ENCODE measurements at places on chromosomes 1 and 21.
A peak's percentile ranks its signal among the peaks of the same experiment; 100 is the strongest.

DNA sequence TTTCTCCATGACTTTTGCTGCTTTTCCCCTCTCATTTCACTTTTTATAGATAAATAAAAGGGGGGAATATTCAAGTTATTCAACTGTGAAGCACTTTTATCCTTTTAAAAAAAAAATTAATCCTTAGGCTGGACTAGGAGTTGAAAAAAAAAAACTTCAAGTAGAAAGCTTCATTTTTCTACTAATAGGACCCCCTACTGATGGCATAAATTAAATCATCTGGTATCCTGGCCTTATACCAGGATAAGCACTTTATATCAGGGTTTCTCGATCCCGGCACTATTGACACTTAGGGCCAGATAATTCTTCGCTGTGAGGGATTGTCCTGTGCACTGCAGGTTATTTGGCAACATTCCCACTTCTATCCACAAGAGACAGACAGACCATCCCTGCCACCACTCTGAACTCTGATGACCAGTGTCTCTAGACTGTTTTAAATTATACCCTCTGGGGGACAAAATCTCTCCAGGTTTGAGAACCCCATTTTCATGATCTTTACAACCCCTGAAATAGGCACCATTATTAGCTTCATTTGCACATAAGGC is 17.6 kb downstream of the USP33 start:
- no peak for DNase-seq

DNA sequence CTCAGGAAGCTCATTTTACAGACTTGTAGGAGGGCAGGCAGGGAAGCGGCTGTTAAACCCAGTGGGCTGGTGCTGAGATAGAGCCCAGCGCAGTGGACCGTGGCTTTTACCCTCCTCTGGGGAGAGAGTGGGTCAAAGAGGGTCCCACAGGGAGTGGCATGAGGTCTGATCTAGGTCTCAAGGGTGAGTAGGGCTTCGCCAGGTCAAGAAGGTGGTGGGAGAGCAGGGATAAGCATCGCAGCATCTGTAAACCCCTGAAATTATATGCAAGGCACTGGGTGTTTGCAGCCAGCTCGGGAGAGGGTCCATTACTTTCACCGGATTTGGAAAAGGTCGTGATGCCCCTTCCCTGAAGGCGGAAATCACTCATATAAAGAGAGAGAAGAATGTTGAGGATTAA is 89.1 kb downstream of the ZSCAN20 start:
- no peak for DNase-seq

DNA sequence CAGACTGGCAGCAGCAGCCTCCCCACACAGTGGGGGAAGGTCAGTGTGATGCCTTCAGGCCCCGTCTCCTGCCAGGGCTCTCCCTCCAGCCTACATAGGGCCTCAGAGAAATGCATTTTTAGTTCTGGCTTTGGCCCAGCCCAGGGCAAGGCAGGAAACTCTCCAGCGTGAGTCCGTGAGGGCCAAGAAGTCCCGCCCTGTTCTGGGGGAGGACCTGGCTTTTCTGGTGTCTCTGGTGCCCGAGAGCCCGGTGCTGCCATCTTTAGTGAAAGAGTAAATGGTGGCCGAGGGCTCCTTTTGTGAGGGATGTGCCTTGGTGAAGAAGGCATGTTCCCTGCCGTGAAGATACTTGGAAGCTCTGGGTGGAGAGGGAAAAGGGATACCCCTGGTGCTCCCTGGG is 14.8 kb upstream of the DIP2A start:
- DNase-seq = no peak

DNA sequence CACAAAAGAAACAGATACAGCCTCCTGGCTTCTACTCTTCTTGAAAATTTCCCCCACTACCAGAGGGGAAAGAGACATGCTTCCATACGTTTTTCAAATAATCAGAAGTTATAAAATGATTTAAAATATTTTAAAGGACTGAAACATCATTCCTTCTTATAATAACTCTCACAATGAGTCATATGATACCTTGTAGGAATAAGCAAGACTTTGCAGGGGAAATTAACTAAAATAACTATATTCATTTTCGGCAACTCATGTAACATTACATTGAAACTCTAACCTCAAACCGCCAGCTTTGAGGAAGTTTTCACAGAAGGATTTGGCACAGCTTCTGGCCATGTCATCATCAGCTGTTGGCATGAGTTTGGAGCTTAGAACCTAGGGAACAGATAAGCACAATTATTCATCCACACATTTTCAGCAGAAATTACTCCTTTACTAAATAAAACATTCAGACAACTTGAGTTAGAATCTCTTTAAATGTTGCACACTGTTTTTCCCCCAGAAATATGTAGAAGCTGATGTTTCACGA is 85.9 kb downstream of the USP24 start:
- DNase-seq = no peak

GRCh38 chr1:151829352-151830046 is 2.1 kb downstream of the RORC start:
- DNase-seq = no peak

- DNase-seq = peak; percentile 69
Observed at GRCh38 chr1:59290193-59290949, 6.5 kb upstream of the FGGY start.

DNA sequence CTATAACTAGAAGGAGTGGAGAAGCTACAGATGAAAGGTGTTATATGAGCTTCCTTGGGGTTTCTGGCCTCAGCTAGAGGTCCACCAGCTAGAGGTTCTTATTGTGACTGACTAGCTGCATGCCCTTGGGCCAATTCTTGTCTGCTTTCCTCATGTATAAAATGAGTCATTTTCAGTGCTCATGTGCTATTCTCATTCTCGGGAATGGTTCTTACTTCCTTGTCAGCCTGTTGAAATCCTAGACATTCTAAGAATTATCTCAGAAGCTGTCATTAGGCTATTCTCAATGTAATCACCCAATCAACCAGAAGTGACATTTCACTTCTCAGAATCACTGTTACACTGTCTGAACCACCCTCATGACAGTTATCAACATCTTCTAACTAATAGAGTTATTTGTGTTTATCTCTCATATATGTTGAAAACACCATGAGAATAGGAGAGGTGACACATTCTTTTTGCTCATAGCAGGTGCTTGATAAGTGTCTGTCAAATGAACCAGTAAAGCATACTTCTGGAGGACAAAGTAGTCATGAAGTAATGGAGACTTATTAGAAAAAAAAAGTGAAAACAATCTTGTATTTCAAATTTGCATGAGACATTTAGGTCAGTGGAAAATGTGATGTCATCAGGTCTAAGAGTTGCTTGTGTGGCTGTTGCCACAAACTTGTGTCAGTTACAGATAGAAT is 122.8 kb upstream of the IVNS1ABP start:
- peak; percentile 57 for DNase-seq

GRCh38 chr1:10132852-10133251 is 77.5 kb upstream of the KIF1B start:
- no peak for DNase-seq

DNA sequence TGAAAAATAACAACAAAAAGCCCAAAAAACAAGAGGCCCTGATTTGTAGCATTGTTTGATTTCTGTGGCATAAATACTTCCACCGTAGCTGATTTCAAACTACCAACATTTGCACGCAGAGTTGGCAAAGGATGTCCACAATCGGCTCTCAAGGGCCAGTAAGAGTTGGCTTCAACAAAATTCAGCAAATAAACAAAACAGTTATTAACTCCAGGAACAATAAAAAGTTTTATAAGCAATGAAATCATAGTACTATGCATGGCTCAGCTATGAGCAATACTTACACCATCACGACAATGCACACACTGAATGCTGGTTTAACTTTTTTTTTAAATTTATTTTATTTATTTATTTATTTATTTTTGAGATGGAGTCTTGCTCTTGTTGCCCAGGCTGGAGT is 8.7 kb upstream of the COX20 start:
- DNase-seq = no peak

DNA sequence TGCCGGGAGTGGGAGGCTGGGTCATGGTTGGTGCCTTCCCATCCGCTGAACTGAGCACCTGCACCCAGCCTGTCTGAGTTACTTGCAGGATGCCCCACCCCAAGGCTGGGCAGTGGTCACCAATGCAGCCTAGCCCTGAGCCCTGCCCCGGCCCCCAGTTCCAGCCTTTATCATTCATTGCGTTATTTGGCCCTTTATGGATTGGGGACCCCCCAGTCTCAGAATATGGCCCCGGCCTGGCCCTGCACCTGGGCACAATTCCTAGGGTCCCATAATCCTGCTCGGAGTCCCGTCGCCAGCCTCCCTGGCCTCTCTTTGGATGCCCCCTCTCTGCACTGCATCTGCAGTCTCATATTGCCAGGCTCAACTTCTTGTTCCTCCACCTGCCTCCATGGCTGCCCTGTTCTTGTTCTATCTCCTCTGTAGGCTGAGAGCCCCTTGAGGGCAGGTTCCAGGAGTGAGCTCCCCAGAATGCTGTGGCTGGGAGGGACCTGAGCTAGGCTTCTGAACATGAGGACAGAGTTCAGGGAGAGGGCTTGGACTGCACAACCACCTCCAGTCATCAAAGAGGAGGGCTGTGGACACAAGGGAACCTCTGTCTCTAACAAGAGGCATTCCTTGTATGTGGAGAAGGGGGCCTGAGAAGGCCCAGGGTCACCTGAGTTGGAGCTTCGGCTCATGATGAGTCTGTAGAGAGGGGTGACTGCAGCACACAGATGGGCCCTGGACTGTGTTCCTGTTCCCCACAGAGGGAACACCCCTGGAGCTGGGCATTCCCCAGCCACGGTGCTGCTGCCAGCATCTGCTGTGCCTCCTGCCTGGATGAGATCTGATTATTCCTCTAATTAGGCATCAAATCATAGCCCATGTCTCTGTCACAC is 1.1 kb upstream of the KNCN start:
- DNase-seq = no peak

DNA sequence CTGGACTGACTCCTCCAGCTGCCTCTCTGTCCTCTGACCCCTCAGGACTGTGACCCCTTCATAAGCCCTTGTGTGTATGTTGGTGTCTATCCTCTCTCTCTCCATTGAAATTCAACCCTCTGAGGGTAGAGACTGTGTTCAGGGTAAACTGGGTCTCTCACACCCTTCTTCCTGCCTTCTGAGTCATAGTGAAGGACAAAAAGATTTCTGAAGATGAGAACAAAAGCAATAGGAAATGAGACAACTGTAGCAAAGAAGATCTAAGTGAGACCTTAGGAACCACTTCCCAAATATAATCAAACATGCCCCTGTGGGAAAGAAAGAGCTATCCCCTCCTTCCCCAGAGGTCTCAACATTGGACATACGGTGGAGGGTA is 16.9 kb downstream of the NUAK2 start:
- no peak for DNase-seq

DNA sequence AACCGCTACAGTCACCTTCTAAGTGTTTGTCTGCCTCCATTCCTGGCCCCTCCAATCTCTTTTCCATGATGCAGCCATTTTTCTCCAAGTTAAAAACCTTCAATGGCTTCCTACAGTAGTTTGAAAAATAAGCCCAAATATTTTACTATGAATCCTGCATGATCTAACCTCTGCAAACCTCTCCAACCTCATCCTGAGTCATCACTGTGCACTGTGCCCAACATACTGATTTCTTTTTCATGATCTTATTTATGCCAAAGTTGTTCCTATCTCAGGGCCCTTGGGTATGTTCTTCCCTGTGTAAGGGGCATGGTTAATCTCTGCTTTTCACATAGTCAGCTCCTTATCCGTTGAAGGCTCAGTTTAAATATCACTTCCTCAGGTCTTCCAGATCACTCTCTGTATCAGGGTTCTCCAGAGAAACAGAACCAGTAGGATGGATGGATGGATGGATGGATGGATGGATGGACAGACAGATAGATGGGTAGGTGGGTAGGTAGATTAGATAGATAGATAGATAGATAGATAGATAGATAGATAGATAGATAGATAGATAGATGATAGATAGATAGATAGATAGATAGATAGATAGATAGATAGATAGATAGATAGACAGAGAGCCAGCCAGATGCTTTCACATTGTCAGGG is 18.1 kb upstream of the PTPN14 start:
- no peak for DNase-seq

- no peak for DNase-seq
Observed at GRCh38 chr1:241992734-241993133, 6.2 kb downstream of the MAP1LC3C start.

DNA sequence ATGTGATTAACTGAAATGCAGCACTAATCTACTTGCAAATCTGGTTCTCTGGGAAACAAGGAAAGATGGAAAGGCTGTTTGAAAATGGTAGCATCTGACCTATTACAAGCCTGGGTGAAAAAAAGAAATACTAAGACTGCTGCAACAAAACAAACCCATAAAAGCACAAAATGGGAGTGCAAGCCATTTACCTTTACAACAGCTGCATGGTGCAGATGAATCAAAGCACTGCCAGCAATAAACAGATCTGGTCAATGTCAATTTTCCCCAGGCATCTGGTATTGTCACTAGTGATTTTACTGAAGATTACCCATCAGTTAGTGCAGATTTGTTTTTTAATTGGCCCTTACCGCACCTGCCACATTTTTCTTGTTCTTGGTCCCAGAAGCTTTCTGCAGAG is 1341.7 kb downstream of the PLA2G4A start:
- no peak for DNase-seq

GRCh38 chr1:177082855-177083693 is 81.4 kb downstream of the ASTN1 start:
- no peak for DNase-seq

DNA sequence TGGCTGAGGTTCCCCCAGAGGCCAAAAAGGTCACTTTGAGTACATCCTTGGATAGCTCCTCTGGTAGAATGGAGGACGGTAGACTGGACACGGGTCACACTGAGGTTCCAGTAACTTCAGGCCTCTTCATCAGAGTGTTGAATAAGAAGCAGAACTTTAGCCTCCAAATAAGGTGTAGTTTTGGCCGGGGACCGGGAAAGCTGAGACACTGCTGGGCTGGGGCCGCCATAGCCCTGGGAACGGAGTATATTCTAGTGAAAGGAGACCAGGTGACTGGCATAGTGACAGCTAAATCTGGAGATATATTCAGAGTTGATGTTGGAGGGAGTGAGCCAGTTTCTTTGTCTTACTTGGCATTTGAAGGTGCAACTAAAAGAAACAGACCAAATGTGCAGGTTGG is 84.1 kb downstream of the EVA1C start:
- DNase-seq = no peak

DNA sequence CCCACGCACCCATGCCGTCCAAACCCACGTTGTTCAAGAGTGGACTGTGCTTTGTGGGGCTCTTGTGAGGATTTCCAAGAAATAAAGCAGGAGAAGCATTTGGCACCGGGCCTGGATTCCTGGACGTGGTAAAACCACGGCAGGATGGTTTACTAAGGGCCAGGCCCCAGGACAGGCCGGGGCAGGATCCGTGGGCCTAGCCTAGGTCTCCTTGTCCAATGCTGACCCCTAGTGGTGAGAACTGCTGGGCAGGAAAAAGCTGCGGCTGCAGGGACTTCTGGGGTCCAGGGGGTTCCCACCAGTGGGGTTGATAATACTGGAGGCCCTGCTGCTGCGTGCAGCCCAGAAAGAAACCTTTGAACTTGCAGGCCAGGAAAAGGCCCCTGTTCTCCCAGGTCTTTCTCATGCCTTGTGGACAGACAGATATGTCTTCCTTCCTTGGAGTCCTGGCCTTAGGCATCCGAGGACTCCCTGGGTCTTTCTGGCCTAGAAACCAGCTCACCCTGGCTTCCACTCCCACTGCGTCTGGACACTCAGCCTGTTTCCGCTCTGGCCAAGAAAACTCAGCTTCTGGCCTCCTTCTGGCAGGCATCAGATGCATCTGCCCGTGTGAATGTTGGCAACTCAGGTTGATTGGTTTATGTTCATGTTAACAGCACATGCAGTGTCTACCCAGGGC is 106.9 kb upstream of the TMEM51 start:
- peak; percentile 91 for DNase-seq

Measured in hepatocyte (in vitro differentiated cells).